ENCODE measurements at places on chromosomes 7 and 10.

DNA sequence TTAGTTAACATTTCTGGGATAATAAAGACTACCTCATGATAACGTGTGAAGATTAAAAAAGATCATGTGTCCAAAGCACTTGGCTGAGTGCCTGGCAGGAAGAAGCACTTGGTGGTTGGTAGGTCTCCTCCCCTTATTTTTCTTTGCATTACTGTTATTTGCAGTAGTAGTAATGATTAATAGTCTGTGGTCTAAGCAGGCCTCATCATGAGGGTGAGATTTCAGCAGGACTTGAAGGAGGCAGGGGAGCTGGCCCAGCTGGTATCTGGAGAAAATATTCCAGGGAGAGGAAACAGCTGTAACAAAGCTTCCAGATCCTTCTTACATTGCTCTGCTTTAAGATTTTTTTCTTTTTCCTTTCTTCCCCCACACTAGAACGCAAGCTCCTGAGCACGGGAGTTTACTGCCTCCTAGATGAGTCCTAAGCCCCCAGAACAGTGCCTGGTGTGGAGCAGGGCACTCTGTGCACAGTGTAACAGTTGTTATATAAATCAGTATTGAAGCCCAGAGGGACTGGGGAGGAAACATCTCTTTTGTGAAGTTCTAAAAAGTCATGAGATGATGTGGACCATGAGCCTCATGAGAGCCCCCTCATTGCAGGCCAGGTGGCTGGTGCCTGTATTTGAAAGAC lies 31.1 kb upstream of the RHEB start:
- DNase-seq, result peak; percentile 78

GRCh38 chr10:105691811-105692210 lies 1050.7 kb downstream of the SORCS3 start:
- DNase-seq, result no peak

DNA sequence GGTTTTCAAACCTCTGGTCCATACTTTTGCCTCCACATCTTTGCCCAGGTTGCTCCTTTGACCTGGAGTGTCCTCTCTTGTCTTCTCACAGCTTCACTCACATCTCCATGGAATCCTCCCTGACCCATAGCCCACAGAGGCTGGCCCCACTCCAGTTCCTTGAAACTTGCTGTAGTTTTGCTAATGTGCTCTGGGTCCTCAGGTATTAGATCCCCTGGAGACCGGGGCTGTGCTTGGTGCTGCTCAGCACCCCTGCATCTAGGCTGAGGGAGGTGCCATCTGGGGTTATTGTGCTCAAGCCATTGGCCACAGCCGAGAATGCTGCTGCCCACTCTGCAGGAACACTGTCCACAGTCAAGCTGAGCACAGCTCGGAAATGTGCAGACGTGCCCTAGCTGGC lies 16.5 kb downstream of the KNDC1 start:
- no peak for DNase-seq

DNA sequence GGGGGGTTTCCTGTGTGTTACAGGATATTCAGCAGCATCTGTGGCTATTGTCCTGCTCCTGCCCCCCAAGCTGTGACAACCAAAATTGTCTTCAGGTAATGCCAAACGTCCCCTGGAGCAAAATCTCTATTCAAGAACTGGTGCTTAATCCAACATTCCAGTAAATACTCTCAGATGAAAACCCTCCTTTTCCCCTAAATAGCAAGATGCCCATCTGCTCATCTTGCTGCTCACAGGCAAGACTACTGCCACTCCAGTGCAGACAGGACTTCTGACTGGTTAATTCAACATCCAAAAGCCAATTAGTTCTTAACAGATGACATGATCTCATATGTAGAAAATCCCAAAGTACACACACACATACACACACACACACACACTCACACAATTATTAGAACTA lies 20.5 kb upstream of the JAZF1 start:
- no peak for DNase-seq

GRCh38 chr10:34492081-34492480 lies 323.0 kb downstream of the PARD3 start:
- no peak for DNase-seq

- no peak for DNase-seq
Measured at GRCh38 chr7:100706672-100707311, 871 bp downstream of the POP7 start.

GRCh38 chr10:101783736-101784118 lies 481 bp upstream of the NPM3 start:
- peak; percentile 21 for DNase-seq

DNA sequence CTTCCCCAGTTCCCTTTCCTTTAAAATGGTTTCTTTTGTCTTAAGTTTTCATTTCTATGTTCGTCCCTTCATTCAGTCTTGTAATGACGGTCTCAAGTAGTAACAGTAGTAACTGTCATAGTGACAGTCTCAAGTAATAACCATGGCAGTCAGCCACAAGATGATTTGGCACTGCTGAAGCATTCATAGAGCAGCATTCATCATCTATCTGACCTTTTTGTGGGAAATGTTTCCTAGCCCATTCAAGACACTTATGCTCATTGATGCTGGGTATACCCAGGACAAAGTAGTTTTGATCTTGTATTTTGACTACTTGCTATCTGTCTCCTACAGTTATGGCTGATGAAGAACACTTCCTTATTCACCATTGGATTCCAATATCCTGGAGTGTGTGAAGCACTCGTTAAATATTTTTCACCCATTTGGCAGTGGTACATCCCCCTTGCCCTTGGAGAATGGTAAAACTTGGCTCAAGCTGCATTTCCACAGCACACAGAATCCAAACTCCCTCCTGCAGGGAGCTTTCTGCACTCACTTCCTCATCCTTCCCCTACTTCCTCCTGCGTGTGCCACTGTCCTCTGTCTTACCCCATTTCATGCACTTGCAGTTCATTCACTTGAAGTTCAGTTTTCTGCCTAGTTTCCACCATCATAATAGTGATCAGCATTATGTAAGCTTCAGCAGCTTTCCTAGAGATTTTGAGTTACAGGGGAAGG lies 19.0 kb downstream of the GIMAP4 start:
- no peak for DNase-seq

- DNase-seq, result no peak
Measured at GRCh38 chr10:72808001-72808400, 85.5 kb upstream of the OIT3 start.

- no peak for DNase-seq
Measured at GRCh38 chr10:80412486-80412885, 4.1 kb downstream of the PRXL2A start.

DNA sequence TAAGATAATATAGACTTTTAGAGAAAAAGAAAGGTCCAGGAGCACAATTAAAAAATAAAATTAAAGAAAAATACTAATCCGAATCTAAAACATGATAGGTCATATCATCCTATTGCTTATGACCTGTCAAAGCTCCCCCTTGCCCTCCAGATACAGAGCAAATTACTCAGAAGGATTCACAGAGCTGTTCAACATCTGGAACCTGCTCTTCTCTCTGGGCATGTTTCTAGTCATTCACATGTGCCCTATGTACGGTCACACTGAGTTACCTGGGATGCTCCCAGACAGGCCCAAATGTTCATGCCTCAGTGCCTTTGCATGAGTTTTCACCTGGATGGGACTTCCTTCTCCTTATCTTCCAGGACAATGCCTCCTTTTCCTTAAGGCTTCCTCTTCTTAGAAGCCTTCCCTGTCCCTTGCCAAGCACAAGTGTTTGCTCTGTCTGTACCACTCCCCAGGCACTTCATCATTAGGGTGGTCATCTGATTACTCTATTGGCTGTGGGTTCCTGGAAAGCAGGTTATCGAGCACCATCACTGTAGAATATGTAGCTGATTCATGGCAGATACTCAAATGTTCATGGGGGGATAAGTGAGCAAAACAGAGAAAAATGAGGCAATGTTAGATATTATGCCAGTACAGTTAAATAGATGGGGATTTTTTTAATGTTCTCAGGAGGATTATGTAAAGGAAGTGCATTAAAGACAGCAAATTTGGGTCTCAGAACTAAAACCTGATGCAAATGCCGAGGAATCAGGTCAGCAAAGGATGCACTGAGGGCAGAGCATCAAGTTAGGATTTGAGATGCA lies 12.0 kb upstream of the AOAH start:
- DNase-seq, result no peak

- peak; percentile 97 for DNase-seq
Measured at GRCh38 chr7:137882261-137882668, 35.5 kb upstream of the DGKI start.

DNA sequence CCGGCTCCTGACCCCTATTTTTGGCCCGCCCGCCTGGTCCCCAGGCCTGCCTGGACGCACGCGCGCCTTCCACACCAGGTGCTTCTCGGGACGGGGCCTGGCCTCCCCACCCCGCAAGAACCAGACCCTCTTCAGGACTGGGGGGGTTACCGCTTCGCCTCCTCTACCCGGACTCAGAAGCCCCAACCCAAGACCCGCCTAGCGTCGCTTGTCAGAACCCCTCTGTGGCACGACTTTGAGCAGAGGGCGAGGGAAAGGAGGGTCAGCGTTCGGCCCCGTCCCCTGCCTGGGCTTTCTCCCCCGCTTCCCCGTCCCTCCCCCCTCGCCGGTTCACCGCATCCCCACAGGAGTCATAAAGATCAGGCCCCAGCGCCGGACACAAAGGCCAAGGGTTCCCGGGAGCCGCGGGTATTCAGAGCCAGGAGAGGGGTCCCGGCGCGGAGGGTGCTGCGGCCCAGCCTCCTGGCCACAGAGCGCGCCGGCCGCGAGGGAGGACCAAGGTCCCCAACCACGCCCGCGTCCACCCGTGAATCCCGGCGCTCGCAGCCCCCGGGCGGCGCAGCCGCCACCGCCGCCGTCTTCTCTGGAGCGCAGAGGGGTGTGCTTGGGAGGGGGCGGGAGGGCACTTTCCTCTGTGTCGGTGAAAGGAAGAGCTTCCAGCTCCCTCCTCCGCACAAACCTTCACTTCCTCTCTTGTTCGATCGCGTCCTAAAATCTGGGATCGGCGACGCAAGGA lies 351.9 kb downstream of the DNAJB6 start:
- no peak for DNase-seq
